ENCODE measurements at places on chromosomes 5 and 9.

DNA sequence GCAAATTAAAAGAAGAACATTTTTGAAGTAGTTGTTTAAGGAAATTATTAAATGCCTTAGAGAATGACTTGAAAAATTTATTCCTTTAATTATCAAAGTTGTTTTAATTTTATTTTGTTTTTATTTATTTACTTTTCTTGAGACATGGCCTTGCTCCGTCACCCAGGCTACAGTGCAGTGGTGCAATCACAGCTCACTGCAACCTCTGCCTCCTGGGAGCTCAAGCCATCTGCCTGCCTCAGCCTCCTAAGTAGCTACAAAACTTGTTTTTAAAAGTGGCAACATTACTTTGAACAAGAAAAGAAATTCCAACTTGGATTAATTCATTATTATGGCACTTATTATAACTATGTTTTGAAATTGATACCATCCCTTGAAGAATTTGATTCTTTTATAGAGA lies 29.0 kb downstream of the CDO1 start:
- peak; percentile 61 for DNase-seq

DNA sequence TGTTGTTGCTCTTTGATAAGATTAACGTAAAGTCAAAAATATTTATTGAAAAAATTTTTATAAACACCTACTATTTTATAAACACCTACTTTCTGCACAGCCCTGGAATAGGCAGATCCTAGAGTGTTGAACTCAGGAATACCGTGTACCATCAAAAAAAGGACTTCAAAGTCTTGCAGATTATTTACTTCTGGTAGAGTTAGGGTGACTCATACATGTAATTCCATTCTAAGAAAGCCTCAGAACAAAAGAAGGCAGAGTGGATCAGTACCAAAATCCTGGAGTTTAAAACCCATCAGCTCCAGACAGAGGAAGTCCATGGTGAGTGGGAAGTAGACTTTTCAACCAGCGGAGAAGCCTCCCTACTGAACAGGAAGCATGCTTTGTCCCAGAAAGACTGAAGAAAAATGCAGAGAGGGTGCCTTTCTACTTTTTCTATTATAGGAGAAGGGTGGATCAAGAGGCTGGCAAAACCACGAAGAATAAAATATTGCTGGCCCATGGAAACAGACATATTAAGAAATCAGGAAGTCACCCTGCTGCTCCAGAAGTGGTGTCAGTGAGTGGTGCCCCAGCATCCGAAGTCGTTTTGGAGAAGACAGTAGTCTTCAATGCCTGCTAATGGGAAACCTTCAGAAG lies 45.1 kb upstream of the DAB2 start:
- no peak for DNase-seq

- DNase-seq, result peak; percentile 55
Measured at GRCh38 chr5:45639040-45639439, 57.1 kb downstream of the HCN1 start.

DNA sequence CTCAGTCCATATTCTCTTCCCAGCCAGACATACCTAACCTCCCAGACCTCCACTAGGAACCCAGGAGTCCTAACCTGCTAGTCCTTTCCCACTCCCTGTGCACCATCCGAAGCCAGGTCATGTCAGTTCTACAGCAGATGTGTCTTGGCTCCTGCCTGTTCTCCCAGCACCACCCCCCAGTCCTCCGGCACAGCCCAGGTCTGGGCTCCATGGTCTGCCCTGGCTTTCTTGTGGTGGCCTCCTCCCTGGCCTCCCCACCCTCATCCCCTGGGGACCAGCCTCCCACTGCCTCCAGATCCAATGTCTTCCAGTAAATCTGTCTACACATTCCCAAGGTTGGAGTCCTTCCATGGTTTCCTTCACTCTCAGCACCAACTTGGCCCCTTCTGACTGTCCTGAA lies 20.0 kb downstream of the KCNIP1 start:
- no peak for DNase-seq

DNA sequence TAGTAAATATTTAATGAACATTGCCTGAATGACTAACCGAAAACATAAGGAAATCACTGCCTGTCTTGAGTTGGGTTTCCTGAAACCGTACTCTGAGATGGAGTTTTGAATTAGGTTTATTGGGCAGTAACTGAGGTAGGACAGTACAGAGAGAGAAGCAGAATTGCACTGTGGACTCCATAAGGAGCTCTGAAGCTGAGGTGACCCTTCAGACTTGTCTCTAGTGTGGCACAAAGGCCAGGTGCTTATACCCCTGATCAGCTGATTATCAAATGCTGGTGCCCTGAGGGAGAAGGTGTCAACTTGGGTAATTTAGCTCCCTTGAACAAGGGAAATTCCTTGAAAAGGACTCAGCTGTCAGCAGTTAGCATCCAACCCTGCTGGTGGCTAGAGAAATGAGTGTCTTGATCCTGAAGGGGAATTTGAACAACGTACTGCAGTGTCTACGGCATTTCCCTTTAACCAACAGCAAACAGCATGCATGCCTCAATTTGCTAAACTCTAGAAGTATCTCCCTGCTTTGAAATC lies 135.0 kb upstream of the SMARCA2 start:
- no peak for DNase-seq

DNA sequence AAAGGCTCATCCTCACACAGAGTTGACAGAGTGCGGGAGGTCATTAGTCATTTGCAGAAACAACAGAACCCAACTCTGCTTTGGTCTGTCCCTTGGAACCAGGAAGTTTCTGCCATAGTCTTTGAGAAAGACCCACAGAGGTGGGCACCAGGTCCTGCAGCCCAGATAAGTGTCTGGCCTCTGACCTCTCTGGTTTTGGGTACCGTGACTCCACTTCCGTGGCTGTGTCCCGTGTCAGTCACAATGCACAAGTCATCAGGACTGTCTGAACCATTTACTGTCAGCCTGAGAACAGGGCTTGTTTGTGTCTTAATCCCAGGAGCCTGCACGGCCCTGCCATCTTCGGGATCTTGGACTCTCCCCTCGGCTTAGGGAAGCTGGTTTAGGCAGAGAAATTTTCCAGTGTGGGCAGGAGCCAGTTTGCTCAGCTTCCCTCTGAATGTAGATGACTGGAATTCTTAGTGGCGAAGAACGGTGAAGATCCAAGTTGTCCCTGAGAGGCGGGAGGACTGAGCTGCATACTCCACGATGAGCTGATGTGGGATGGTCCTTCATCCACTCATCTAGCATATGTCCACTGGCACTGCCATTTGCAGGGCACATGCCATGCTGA lies 11.9 kb downstream of the GSN start:
- DNase-seq, result no peak

- no peak for DNase-seq
Measured at GRCh38 chr5:96315431-96315830, 117.6 kb downstream of the PCSK1 start.

DNA sequence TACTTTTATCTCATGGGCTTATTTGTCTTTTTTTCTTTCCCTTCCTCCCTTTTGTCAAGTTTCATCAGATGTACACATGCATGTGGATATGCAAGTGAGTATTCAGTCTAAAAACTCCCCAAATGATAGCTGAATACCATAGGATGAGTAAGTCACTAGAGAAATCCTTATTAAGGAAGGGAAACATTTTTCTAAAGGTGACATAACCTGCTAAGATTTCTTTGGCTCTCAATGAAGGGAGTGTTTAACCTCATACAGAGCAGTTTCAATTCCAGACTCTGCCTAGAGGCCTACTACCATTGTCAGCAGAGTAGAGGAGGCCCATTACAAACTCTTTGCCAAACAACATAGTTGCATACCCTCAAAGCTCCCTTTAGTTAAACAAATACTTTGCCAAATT lies 192.4 kb downstream of the ARHGEF28 start:
- DNase-seq, result no peak

GRCh38 chr5:56350011-56350596 lies 117.0 kb upstream of the ANKRD55 start:
- no peak for DNase-seq

- DNase-seq, result peak; percentile 69
Measured at GRCh38 chr9:90915693-90916092, 114.1 kb downstream of the SYK start.

- DNase-seq, result no peak
Measured at GRCh38 chr9:131951905-131952304, 127.8 kb downstream of the MED27 start.

- DNase-seq, result no peak
Measured at GRCh38 chr5:133274597-133274935, 222.8 kb downstream of the HSPA4 start.

DNA sequence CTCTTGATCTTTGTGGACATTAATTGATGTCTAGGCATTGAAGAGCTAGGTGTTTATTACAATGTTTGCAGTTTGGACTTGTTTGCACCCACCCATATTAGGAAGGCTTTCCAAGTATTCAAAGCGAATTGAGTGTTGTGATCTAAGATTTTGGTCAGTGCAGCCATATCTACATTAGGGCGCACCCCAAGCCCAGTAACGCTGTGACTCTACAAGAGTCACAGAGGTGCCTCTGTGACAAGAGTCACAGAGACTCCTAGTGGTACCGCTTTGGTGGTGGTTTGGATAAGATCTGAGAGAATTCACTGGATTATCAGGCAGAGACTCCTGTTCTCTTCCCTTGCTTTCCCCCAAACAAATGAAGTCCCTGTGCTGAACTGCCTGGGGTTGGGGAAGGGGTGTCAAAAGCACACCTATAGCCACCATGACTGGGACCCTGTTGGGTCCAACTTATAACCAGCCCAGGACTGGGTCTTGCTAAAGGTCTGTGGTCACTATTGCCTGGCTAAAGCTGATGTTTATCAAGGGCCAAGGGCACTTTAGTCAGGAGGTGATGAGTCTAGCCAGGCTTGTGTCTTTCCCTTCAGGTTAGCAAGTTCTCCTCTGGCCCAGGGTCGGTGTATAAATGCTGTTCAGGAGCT lies 114.1 kb upstream of the RIOK2 start:
- peak; percentile 83 for DNase-seq

GRCh38 chr5:80324912-80325311 lies 5.1 kb downstream of the SPZ1 start:
- no peak for DNase-seq

- peak; percentile 41 for DNase-seq
Measured at GRCh38 chr5:58498340-58498942, 7.2 kb downstream of the GAPT start.

DNA sequence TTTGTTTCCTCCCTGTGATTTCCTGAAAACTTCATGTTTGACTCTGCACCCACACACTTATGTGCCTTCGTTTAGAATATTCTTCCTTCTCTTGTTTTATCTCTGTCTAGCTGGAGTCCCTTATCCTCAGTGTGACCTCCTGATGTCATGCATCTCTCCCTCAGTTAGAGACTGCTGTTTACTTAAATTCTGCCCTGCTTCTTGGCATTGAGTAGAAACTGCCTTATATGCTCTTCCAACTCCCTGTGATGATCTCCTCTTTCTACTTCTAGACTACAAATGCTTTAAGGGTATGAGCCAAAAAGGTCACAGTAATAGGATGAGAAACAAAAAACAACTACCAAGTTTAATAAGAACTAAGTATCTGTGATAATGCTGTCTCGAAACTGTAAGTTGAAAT lies 12.2 kb downstream of the FGF10 start:
- no peak for DNase-seq

- no peak for DNase-seq
Measured at GRCh38 chr5:66616520-66617225, 20.5 kb downstream of the MAST4 start.

DNA sequence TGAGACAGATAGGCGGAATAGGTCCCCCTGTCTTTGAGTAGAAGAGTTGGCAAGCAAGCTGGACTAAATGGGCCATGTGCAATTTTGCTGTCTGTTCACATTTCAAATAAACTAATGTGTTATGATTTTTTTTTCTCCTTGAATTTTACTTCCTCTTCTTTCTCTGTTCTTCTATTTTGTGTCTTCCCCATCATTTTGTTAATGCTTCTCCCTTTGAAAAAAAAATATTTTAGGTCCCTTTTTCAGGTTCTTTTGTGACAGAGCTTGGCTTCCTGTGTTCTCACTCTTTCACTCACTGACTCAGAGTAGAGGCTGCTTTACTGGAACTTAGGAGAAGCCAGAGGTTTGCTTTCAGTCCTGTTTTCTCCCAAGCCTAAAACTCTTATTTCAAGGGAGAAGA lies 48.1 kb downstream of the PTCD2 start:
- no peak for DNase-seq

- DNase-seq, result no peak
Measured at GRCh38 chr9:130931508-130932254, 7.4 kb downstream of the FIBCD1 start.

GRCh38 chr9:116901260-116901659 lies 214.2 kb downstream of the TRIM32 start:
- DNase-seq, result peak; percentile 25

GRCh38 chr5:56607551-56607950 lies 207.8 kb upstream of the MAP3K1 start:
- no peak for DNase-seq

DNA sequence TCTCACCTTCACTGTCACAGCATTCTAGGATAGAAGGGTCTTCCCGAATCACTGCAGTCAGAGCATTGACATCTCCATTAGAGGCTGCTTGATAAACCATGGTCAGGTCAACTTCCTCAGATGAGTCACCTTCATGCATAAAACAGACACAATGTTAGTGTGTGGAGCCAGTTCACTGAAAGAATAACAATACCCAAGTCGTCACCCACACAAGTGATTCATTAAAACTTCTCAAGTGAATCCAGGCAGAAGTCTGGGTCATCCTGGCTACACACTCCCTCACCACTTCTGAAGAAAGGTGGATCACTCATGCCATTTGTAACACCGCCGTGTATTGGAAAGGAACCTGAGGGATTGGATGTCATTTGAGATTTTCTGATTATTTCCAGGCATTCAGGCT lies 49.6 kb downstream of the ANKRD55 start:
- no peak for DNase-seq

DNA sequence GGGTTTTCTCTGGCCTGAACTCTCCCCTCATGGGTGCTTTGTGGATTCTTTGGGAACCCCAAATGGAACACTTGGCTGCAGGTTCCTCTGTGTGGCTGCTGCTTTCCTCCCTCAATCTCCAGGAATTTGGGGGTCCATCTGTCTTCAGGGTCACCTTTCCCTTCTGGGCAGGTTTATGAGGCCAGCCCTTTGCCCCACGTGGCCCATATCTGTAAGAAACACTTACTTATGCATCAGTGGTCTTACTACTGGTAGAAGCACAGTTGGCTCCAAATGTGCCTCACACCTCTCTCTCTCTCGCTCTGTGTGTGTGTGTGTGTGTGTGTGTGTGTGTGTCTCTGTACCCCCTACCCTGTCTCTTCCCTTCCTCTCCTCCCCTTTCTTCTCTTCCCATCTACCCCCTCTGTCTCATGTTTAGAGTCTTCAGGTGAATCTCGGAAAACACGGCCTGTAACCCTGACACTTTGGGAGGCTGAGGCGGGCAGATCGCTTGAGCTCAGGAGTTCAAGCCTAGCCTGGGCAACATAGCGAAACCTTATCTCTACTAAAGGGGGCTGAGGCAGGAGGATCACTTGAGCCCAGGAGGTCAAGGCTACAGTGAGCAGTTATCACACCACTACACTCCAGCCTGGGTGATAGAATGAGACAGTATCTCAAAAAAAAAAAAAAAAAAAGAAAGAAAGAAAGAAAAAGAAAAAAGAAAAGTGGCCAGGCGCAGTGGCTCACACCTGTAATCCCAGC lies 26.8 kb downstream of the C5orf15 start:
- DNase-seq, result no peak

DNA sequence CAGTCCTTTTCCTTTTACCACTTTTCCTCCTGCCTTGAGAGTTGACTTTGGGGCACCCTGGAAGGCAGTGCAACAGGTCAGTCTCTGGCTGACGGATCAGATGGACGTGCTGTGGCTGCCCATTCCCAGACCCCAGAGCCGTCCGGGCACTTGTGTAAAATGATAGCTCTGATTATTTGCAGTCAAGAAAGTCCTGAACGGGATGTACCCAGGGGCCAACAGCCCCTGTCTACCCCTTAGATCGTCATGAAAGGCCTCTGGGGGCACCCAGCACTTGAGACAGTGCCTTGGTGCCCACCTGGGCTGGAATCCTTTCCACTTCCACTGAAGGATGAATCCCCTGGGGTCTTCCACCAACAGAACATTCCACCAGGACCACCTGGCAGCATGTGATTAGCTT lies 17.7 kb upstream of the ANGPTL2 start:
- no peak for DNase-seq

All from Karpas-422 (cell line).